Lower leg skin (tissue), 4 donors: ENCODE measurements at places on chromosomes 11 and 22.

DNA sequence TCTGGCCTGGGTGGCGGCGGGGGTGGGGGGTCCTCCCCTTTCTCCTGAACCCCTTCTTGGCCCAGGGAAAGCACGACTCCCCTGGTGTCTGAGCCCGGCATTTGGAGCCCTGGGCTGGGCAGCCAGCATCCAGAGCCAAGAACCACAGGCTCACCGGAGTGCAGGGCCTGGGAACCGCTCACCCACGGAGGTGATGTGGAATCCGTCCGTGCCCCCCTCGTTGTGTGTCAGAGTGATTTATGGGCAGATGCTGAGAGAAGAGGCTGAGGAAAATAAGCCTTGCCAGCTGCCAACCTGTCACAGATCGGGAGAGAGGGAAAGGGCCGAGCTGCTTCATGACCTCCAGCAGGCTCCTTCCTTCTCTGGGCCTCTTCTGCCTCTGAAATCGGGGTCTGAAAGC lies 33.7 kb downstream of the WNT11 start:
- DNase-seq, result no peak

GRCh38 chr11:56558574-56558973 lies 15.5 kb upstream of the OR5M11 start:
- no peak for DNase-seq

GRCh38 chr11:75188671-75189070 lies 37.8 kb downstream of the SLCO2B1 start:
- no peak for DNase-seq

- no peak for DNase-seq
Observed at GRCh38 chr11:84721561-84721961, 905.6 kb downstream of the DLG2 start.

- DNase-seq, result no peak
Observed at GRCh38 chr11:100691896-100692653, 5.0 kb downstream of the ARHGAP42 start.

GRCh38 chr11:116849486-116849885 lies 12.1 kb upstream of the APOA1 start:
- DNase-seq, result no peak

DNA sequence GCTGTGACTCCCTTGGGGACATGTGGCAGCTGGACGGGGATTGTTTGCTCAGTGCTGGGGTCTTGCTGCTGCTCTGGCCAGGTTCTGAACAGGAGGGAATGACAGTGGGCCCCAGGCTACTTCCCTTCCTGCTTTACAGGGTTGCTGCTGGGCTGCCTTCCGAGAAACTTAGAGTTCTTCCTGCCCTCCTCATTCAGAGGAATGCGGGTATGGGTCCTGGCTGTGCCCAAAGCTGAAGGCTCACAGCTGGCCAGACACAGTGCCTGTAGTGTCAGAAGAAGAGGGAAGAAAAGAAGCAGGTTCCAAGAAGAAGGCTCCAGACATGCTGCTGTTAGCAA lies 108.3 kb upstream of the PARVA start:
- no peak for DNase-seq

GRCh38 chr11:92656783-92657182 lies 312.7 kb upstream of the MTNR1B start:
- no peak for DNase-seq
